ENCODE measurements at places on chromosomes 2 and 18.

DNA sequence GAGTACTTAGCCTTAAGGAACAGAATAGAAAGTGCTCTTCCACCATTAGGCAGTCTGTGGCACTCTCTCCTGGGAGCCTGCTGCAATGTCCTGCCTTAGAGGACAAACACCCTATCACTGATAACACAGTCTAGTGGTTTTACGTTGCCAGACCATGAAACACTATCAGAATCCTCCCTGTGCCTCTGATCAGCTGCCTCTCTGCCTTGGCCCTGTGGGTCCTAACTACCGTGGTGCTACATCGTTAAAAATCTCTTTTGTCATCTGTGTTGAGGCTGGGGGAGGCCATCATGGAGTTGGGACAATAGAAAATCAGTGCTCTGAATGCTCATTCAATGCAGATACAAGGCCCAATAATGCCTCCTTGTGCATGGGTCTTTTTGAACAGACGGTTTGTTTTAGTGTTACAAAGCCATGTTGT, 11.9 kb upstream of the APCDD1 start:
- no peak for DNase-seq

DNA sequence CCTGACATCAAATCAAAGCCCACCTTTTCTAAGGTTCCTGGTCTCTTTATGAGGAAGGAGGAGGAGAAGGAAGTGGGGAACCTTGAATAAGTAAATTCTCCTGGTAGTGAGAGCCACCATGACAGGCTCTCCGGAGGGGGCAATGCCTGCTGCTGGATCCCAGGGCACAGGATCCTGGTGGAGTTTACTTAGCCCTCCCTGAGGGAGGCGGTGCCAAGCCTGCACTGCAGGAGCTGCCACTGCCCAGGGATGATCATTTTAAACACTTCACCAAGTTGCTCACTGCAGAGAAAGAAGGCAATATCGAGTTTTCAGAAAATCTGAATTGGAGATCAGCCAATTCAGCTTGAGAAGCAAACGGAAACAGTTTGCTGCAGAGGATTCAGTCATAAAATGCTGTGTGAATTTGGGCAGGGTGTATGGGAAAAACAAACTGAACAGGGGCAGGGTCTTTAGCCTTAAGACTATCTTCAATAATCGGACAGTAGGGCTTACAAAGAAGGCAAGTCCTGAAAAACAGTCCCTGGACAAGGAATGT, 200.7 kb downstream of the RAD51AP2 start:
- no peak for DNase-seq

DNA sequence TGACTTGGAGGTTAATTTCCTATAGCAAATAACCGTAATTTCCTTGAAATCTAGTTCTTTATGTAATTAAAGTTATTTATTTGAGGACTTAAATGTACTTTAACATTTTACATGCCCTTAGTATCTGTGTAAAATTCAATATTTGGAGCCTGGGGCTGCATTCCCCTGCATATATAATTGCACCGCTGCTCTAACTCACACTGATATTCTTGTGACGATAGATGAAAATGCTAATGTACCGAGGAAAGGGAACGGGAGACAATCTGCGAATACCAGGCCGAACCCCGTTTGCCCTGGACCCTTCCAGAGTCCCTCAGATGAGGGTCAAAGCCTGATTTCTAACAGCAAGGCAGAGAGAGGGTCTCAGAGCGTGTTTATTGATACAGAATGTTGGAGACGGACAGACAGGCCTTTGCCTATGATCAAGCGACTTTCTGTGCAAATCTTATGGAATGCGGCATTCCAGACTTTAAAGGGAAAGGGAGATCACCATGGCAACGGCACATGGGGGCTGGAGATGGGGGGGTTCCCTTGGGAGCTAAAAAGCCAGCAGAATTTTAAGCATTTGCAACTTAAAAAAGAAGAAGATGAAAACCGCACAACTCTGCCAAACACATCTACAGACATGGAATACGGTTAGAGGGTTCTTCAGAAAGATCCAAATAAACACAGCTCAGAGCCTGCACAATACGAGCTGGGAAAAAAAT, 57.6 kb upstream of the TWIST2 start:
- no peak for DNase-seq

DNA sequence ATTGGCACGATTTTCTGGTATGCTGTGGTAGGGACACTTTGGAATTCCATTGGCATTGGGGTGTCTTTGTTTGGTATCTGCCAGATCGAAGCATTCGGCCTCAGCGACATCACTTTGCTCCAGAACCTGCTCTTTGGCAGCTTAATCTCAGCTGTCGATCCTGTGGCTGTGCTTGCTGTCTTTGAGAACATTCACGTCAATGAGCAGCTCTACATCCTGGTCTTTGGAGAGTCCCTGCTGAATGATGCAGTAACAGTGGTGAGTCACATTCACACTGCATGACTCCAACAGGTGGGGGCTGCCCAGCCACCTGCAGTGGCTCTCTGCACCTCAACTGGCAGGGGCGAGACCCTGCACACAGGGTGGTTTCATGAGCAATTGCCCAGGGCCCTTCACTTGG, 38.4 kb downstream of the SLC9A2 start:
- no peak for DNase-seq

Measured in stimulated activated CD8-positive, alpha-beta memory T cell treated with anti-CD3 and anti-CD28 coated beads, Interleukin-15, amount 100 ng/mL, for 24 hours (primary cell).